ENCODE measurements at places on chromosomes 1 and 21. TPM values are rescaled to one million over a fixed set of nuclear protein-coding genes. Genes with fewer than 3 reads are reported as not detected.

FCGR2B gene
- 24.1 TPM for total RNA-seq

DNA sequence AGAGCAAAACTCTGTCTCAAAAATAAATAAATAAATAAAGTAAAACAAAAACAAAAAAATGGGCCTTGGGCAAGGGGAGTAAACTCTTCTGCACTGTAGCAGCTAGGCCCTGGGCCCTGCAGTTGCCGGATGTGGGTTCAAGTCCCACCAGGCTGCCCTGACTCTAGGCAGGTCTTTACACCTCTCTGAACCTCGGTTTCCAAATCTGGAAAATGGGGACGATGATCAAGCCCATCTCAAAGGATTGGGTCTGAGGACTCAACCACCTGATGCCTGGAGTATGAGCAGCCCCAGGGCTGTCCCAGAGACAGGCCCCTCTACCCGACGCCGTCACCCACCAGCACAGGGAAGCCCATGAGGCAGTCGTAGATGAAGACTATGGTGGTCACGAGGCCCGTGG, 7.5 kb downstream of the GPR153 start:
- peaks cover 11% of the 10 kb centered on the region for H3K4me1 ChIP-seq
- H3K27ac ChIP-seq = no peak overlapping the region
- peaks cover 73% of the 10 kb centered on the region for H3K27me3 ChIP-seq
- no peak overlapping the region for H3K4me3 ChIP-seq
- no peaks in the 10 kb centered on the region for H3K36me3 ChIP-seq
- DNase-seq = no peak

- no peaks in the 10 kb centered on the region for H3K27me3 ChIP-seq
- H3K27ac ChIP-seq = no peak overlapping the region
- H3K36me3 ChIP-seq = no peaks in the 10 kb centered on the region
- no peak overlapping the region for H3K4me3 ChIP-seq
Observed at GRCh38 chr1:118247593-118247992, 62.6 kb upstream of the SPAG17 start.

GRCh38 chr1:228463559-228464455, 23.4 kb upstream of the RNF187 start:
- H3K4me3 ChIP-seq = peak overlapping the region; percentile 3
- H3K27ac ChIP-seq = no peak overlapping the region
- H3K27me3 ChIP-seq = peaks cover 77% of the 10 kb centered on the region
- no peak for DNase-seq

DNA sequence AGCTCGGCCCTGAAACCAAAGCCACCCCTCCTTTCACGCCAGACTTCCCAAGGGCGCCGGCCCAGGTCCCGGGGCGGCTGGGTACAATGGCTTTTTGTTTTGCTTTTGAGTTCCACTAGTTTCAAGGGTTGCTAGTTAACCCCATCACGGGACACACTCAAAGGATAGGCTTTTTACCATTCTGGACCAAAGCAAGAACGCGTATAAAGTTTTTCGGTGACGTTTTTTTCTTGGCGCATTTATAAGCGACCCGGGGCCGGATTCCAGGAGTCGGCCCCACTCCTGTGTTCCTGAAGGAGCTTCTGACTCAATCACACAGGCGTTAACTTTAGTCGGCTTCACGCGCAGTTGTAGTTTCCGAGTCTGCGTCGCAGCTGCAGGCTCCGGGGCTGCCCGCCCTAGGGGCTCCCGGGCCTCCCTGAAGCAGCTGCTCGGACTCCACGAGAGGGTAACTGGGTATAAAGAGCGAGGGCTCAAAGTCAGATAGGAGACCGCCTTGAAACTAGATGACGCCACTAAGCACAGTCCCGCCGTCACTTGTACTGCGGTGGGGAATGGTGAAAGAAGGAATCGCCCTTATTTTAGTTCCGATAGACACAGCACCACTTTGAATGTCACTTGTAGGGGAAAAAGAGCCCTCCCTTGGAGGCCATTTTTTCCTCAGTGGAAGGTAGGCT, 707 bp upstream of the KLHL21 start:
- DNase-seq = no peak
- peaks cover 48% of the 10 kb centered on the region for H3K4me1 ChIP-seq
- peak overlapping the region; percentile 99 for H3K27ac ChIP-seq
- H3K36me3 ChIP-seq = no peaks in the 10 kb centered on the region
- peak overlapping the region; percentile 92 for H3K4me3 ChIP-seq
